ENCODE measurements at places on chromosomes 6 and 20. TPM values are rescaled to one million over a fixed set of nuclear protein-coding genes. Genes with fewer than 3 reads are reported as not detected.
A peak's percentile ranks its signal among the peaks of the same experiment; 100 is the strongest.

DNA sequence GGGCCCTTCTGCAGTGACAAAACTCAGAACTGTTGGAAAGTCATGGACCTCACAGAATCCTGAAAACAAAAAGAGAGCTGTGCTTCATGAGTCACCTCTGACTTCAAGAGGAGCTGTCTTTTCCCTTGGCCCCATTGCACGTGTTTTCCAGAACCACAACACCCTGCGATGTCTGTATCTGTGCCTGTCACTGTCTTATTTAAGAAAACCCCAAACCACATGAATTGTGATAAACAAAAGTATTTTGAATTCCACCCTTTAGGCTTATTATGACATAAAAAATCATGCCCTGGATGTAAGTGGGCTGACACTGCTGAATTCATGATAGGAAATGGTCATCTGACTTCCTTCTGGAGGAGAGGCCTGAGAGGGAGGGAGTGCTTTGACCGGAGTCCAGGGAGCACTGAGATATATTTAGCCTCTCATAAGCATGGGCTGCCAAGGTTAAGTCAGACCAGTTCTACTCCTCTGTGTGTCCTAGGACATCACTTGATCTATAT is 96.4 kb upstream of the DUSP22 start:
- H3K27me3 ChIP-seq: no peaks in the 10 kb centered on the region
- peaks cover 33% of the 10 kb centered on the region for H3K4me1 ChIP-seq
- no peak overlapping the region for H3K4me3 ChIP-seq
- peak; percentile 79 for DNase-seq
- no peaks in the 10 kb centered on the region for H3K36me3 ChIP-seq
- H3K27ac ChIP-seq: no peak overlapping the region

- no peaks in the 10 kb centered on the region for H3K27me3 ChIP-seq
- no peak overlapping the region for H3K4me3 ChIP-seq
- no peak for DNase-seq
- no peaks in the 10 kb centered on the region for H3K4me1 ChIP-seq
- H3K36me3 ChIP-seq: no peaks in the 10 kb centered on the region
Observed at GRCh38 chr6:85124472-85125354, 325.2 kb upstream of the NT5E start.

DNA sequence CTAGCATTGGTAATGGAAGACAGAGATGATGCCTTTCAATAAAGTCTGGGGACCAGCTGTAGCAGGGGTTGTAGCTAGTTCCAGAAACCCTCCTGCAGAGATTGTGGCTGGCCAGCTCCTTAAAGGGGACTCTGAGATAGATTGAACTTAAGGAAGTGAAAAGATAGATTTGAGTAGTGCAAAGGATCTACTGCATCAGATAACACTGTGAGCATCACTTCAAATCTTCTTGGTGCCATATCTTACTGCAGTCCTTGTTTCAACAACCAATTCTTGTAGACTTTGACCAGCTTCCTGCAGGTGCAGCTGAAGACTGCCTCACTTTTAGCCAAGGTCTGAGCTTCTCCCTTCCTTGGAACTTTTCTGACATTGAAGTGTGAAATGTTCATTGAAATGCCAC is 14.8 kb upstream of the CEP162 start:
- H3K27me3 ChIP-seq: no peaks in the 10 kb centered on the region
- no peak for DNase-seq
- H3K27ac ChIP-seq: no peak overlapping the region
- H3K36me3 ChIP-seq: no peaks in the 10 kb centered on the region

GRCh38 chr6:105243487-105243886 is 63.7 kb upstream of the POPDC3 start:
- no peak for DNase-seq
- no peak overlapping the region for H3K27ac ChIP-seq
- no peaks in the 10 kb centered on the region for H3K4me1 ChIP-seq
- no peak overlapping the region for H3K4me3 ChIP-seq
- no peaks in the 10 kb centered on the region for H3K36me3 ChIP-seq

CFAP206 gene
- total RNA-seq: not detected
